Hepatocyte (in vitro differentiated cells): ENCODE measurements at places on chromosomes 2 and 18. TPM values are rescaled to one million over a fixed set of nuclear protein-coding genes. Genes with fewer than 3 reads are reported as not detected.

ADAM23 gene
- total RNA-seq = 2.0 and 2.8 TPM in 2 replicates

RSAD2 gene
- 1.3 and 1.6 TPM in 2 replicates for total RNA-seq

IL36B gene
- total RNA-seq = not detected in 2 replicates

LOXHD1 gene
- not detected in 2 replicates for total RNA-seq

REG1A gene
- 0.53 TPM in 1 of 2 replicates, not detected in the other for total RNA-seq

GAL3ST2 gene
- total RNA-seq = 0.20 and 0.53 TPM in 2 replicates

RAB17 gene
- 56.8 and 58.3 TPM in 2 replicates for total RNA-seq

GRB14 gene
- total RNA-seq = 3.6 and 4.2 TPM in 2 replicates

TFPI gene
- total RNA-seq = 104 and 122 TPM in 2 replicates

DCC gene
- total RNA-seq = 1.8 and 3.5 TPM in 2 replicates

MAP3K19 gene
- 1.1 TPM in 1 of 2 replicates, not detected in the other for total RNA-seq

GRCh38 chr2:68692511-68692910 lies 42.1 kb upstream of the ARHGAP25 start:
- no peak for DNase-seq

GRCh38 chr18:63808125-63808524 lies 32.9 kb downstream of the SERPINB7 start:
- no peak for DNase-seq

DNA sequence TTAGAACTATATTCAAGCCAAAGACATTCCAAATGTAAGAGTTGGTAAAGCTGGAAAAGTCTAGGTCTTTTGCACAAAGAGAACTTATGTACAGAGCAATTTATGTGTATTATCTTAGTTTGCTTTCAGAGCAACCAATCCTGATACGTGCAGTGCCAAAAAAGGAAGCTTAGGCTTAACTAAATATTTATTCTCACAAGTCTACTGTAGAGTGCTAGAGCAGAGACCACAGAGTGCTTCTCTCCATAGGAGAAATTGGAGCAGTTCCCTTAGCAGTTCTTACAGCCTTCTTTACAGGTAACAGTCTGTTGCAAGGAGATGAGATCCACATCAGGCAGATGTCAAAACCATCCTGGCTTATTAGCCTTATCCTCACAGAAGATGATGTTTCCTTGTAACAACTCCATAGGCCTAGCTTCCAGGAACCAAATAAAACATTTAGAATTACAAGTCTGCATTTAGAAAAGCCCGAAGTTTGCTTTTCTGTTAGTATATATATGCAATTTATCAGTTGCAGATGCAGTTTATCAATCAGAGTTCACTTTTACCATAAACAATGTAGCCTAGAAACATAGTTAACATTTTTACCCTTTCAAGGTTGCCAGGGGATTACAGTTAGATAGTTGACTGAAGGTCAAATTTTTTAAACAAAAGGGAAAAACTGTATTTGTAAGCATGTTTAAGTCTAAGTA lies 250.6 kb upstream of the KCNJ3 start:
- DNase-seq = peak; percentile 23

DNA sequence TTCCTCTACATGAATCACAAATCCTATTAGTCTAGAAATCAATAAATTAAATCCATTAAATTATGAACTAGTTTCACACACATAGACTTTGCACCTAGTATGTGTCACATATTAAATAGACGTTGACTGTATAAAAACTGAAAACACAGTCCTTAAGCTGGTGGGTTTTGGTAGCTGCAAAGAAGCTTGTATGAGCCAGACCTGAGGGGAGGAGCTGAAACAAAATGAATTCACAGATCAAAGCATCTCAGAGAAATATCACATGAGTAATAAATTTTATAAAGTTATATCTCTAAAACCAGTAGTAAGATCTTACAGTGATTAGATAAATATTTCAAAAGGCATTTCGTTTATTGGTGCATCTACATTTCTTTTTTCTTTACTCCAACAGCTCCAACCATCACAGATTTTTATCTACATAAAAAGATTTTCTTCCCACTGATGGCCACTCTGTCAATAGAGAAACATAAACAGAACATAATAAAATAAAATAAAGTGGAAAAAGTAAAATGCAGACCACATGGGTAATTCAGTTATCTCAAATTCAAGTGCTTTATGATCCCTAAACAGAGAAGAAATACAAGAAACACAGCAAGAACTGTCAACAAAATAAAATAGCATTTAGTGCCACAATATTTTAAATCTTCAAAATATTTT lies 420.0 kb upstream of the CYRIA start:
- DNase-seq = no peak

- DNase-seq = no peak
These were observed 4.6 kb downstream of the SP140 start for GRCh38 chr2:230230087-230230486.

GRCh38 chr2:62136956-62137830 lies 58.7 kb upstream of the B3GNT2 start:
- DNase-seq = no peak

- no peak for DNase-seq
These were observed 38.0 kb downstream of the EMILIN2 start for GRCh38 chr18:2884706-2885285.

GRCh38 chr18:32300914-32301313 lies 111.1 kb downstream of the MEP1B start:
- no peak for DNase-seq

- DNase-seq = no peak
These were observed 53.2 kb upstream of the CNGA3 start for GRCh38 chr2:98293030-98293429.

DNA sequence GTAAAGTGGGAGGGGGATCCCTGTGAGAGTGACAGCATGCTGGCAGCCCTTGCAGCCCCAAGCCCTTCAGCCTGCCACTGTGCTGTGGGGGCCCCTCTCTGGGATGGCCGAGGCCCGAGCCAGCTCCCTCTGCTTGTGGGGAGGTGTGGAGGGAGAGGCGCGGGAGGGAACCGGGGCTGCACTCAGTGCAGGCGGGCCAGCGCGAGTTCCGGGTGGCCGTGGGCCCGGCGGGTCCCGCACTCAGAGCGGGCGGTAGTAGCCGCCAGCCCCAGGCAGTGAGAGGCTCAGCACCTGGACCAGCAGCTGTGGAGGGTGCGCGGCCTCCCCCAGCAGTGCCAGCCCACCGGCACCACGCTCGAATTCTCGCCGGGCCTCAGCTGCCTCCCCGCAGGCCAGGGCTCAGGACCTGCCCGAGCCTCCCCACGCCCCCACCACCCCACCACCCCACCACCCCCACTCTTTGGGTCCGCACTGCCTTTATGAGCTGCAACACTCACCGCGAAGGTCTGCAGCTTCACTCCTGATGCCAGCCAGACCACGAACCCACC lies 208.1 kb downstream of the CDH19 start:
- no peak for DNase-seq

DNA sequence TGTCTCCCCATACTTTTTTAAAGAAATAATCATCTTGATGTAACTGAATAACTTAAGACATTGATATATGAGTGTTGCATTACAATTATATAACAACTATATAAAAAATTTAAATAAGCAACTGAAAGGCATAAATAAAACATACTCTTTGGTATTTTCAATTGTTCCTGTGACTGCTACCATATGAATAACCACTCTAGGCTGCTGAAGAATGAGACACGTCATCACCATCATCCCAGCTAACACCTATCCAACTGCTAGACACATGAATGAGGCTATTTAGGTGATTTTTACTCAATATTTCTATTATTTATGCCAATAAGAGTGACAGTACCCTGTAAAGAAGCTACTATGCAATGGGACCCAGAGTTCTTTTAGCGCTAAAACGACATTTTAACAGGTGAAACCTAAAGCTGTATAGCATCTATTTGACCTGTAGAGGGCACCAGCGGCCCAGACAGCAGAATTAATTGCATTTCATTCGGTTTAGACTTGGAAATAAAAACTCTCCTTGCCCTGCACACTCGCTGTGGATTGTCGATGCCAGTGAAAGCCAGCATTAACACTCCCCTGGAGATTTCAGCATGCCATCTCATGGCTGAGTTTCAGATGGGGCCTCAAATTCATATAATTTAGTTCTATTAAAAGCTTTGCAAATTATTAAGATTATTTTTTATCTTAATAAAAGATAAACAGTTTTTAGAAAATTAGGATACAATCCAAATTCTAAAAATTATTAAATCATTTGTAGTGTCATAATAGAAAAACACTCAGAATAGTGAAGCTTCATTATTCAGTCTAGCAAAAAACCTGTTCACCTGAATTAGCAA lies 89.4 kb upstream of the MAP2 start:
- DNase-seq = peak; percentile 77

DNA sequence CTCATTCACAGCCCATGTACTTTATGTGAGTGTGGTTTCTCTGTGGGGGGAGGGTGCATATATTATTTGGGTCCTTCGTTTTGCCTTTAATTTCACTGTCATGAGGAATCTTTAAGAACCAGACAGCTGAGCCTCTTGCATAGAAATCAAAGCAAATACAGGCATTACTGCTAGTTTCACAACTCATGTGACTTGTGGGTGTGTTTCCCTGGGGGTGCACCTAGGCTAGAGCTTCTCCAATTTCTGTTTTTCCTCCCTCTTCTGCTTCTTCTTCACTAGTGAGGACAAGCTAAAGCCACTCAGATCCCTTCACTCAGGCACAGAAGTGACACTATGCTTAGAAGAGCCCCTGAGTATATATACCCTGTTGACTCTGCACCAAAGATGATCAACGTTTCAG lies 131.4 kb downstream of the ACOXL start:
- DNase-seq = no peak

- peak; percentile 66 for DNase-seq
These were observed at the start of gene CERKL for GRCh38 chr2:181656450-181657291. Gene CERKL (minus strand): TSS chr2:181657105. CDS start chr2:181657006, 99 bp downstream.

DNA sequence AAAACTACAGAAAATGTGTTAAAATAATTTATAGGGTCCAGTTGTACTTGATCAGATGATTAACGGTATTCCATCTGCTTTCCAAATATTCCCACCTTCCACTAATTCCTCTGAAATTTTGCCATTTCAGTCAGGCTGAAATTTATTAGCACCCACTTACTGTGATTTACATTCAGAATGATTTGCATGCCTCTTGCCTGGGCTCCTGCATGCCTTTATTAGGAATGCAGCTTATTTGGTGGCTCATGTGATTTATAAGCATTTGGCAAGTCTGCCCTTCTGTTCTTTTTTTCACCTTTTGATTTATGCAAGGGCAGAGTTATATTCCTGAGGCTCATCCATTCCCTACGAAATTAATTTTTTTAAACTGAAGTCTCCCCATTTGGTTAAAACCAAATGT lies 1594.5 kb upstream of the PIK3C3 start:
- no peak for DNase-seq

GRCh38 chr18:36376361-36376760 lies 78.8 kb downstream of the FHOD3 start:
- DNase-seq = no peak

GRCh38 chr2:172177581-172177980 lies 74.9 kb upstream of the DLX2 start:
- DNase-seq = no peak

DNA sequence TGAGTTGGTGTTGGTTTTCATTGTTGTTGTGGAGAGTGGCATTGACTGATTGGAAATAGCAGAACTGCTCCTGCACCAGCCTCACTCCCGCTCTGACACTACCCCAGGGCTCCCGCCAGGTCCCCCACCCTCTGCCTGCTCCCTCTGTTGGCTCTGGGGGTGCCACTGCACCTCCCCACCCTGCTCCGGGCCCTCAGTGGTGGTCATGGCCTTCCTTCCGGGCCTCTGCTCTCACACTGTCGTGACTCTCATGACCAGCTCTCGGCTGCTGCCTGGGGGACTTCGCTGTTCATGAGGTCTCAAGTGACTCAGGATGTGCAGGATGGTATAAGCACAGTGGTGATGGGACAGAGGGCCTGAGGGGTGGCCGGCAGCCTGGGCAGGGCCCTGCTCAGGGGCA lies 113.2 kb downstream of the MARCHF4 start:
- no peak for DNase-seq

- no peak for DNase-seq
These were observed 283.6 kb downstream of the DYSF start for GRCh38 chr2:71736986-71737385.

DNA sequence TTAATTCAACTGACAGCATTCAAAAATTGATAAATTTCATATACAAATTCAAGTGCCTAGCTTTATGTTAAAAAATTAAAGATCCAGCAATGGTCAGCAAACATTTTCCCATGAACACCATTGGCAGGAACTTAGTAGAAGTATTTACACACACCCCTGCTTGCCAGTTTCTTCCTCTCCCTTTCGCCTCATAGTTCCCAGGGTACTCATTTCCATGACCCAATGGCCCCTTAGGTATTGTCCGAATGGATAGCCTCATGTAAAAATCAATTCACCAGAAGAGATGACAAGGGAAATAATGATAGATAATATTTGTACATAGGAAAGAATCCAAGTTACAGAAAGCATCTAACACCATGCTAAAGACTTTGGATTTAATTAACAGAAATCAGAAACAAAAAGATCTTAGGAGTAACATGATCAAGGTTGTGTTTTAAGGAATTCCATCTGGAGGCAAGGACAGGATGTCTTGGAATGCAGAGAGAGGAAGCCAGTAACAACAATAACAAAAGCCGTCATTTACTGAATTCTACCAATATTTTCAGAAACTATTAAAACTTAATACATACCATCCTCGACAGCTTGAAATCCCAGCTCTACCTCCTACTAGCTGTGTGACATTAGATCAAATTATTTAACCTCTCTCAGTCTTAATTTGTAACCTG lies 423.0 kb downstream of the IRS1 start:
- no peak for DNase-seq

DNA sequence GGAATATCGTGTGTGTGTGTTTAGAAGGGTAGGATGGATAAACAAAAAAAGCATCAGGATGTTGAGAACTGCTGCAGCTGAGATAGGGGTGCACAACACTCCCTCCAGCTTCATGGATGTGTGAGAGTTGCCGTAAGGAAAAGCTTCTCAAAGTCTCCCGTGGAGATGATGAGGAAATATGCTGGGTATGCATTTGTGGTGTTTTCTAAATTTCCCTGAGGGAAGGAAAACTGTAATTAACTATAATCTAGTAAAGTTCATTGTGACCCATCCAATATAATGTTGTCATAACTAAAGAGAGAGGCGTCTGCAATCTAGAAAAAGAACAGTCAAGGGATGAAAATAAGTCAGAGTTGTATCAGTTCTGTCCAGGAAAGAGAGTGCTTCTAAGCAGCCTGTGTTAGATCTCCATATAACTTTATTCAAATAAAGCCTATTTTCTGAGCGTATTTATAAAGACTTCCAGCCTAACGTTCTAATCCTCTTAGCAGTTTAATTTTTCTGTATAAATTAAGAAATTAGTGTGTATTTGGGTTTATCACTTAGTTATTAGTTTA lies 7.3 kb upstream of the LMAN2L start:
- DNase-seq = no peak

- no peak for DNase-seq
These were observed 57.4 kb downstream of the MYO1B start for GRCh38 chr2:191302459-191303139.

- no peak for DNase-seq
These were observed 3.6 kb downstream of the MZT2A start for GRCh38 chr2:131488306-131489205.

DNA sequence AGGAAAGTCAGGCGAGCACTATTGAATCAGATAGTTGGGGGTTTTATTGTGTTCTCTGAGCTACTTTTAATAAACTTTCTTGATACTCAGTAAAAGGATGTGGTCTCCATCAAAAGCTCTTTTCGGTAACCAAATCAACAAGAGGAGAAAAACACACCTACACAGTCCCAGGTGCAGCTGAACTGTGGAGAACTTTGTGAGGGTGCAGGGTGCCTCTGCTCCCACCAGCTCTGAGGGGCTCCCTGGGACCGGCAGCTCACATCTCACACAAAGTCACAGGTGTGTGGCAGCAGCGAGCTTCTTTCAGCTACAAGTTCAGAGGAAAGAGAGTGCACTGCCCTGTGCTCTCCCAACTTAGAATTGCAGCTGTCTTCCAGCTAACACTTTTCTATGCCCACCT lies 650.4 kb downstream of the RNF144A start:
- no peak for DNase-seq
